ENCODE measurements at places on chromosomes 7 and 10. TPM values are rescaled to one million over a fixed set of nuclear protein-coding genes. Genes with fewer than 3 reads are reported as not detected.

GRCh38 chr7:128366300-128366699 lies 4.8 kb upstream of the PRRT4 start:
- DNase-seq, result no peak

DNA sequence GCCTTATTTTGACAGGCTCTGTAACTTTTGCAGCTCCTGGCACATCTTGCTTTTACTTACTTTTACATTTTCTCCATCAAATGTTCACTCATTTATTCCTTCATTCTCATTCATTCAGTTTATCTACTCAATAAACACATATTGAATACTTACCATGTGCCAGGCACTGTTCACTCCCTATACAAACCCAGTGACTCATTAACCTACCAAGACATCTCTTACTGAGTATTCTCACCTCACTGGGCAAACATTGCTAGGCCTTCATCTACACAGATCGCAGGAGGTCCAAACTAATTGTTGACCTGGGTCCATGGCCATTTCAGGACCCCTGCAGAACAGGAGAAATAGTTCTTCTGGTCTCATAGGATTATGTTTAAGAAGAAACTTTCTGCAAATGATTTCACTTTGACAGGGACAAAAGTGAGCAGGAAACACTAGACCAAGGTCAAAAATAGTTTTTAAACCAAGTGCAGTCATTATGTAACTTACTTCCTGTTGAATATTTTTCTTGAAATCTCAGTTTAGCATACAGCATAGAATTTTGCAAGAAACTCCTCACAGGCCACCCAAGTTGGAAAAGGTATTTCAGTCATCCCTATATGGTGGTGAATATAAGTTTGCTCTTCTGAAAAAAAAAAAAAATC lies 17.6 kb downstream of the SLC26A4 start:
- peak; percentile 21 for DNase-seq

Gene SFTPA2
- not detected for total RNA-seq

Gene SPDYE5
- not detected for total RNA-seq

DNA sequence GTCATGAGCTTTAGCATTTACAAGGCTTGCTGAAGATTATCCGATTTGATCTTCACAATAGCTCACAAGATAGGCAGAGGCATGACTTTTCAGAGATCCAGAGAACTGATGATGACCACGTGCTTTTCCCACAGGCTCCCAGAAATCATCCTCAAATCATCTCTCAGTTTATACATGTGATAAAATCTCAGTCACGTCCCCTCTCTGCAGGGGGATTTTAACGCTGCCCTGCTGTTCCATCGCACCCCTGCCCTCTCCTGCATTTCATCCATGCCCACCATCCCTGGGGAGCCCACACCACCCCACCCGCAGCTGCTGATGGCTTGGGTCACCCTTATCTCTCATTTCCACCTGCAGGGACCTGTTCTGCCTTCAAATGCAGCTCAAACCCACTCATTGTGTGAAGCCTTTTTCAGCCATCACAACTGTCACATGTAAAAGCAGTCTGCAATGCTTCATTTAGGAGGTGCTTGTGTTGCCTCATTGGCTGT lies 141.8 kb downstream of the DIP2C start:
- no peak for DNase-seq

DNA sequence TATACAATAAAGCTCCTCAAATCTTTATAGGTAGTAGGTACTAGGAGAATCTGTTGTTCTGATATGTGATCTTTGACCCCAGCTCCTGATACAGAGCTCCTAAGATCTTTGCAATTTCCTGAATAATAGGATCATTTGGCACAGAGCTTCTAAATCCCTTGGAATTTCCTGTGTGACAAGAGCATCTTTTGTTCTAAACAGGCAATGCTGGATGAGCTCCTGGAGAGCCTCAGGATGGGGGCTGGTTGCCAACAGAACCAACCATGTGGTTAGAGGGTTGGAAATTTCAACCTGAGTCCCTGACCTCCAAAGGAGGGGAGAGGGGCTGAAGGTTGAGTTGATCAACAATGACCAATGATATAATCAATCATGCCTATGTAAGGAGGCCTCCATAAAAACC lies 629.0 kb downstream of the CCSER2 start:
- DNase-seq, result no peak

DNA sequence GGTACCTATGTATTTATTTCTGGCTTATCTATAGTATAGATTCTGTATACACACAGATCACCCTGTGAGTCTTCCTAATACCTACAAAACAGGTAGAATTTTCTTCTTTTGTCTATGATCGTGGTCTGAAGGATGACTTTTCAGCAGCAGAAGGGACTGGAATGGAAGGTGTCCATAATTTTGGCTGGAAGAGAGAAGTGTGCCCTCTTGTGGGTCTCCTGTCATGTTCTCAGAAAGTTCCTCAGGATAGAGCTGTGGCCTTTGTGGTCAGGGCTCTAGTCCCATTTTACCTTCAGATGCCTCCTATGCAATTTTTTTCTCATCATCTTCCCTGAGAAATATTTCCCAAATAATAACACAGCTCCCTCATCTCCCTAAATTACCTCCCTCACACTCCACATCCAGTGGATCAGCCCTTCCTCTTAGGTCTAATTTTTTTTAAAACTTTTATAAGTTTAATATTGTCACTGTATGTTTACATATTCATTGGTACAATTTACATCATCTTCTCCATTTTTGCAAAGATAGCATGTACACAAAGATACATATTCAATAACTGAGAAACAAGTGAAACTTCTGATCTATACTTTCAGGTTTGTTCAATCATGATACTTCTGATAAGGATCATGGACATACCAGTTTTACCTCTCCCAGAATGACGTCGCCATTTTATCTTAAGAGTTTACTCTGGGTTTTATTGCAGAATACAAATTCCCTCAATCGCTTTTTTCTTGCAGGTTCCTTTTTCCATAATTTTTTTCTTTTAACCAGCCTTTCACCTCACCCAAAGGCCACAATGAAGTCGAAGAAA lies 112.7 kb downstream of the REEP3 start:
- no peak for DNase-seq

Gene PDGFA
- 1.2 TPM for total RNA-seq

GRCh38 chr7:147400221-147400689 lies 1190.3 kb upstream of the C7orf33 start:
- DNase-seq, result no peak

DNA sequence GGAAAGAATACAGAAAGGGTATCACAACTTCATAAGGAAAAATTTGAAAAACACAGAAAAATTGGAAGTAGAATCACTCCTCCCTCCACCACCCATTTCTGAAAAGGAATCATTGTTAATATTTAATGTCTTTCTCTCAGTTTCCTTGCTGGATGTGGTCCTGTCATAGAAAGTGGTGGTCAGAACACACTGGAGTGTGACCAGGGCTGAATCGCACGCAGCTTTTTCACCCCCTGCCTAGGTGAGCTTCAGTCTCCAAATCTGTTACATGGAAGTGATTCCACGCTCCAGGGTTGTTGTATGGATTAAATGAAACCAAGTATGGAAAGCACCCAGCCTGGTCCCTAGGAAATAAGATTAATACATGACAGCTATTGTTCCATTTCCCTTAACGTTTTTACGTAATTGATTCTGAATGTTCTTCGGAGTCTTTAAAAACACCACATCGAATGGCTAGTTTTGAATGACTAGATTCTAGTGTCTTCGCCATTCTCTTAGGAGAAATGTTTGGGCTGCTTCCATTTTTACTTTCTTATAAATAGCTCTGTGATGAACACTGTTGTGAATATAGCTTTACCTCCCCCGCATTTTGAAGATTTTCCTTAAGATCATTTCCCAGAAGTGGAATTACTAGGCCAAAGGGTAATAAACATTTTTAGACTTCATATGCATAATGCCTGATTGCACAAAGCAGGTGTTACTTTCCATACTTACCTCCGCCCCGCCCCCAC lies 10.9 kb upstream of the DUSP5 start:
- no peak for DNase-seq

- no peak for DNase-seq
Observed at GRCh38 chr7:4842319-4843064, 19.3 kb downstream of the PAPOLB start.

GRCh38 chr10:25048450-25048849 lies 32.0 kb downstream of the THNSL1 start:
- no peak for DNase-seq

GRCh38 chr10:129869596-129870473 lies 94.2 kb downstream of the EBF3 start:
- DNase-seq, result no peak

GRCh38 chr7:34067005-34067778 lies 161.9 kb downstream of the BMPER start:
- DNase-seq, result no peak

DNA sequence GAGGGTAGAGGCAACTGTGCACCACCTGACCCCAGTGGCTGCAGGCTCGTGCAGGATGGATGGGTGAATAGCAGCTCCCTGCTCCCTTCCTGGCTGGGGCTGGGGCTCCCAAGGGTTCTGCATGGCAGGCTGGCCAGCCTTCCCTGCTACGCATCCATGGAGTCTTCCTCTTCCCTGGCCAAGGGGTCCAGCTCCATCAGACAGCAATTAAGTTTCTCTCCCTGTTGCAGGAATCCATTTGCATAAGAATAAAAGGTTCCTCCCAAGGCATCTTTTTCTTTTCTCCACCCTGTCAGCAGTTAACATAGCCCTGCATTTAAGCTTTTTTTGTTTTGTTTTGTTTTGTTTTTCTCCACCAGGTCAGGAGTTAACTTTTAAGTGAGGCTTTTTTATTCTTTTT lies 10.0 kb upstream of the CPA2 start:
- DNase-seq, result no peak

DNA sequence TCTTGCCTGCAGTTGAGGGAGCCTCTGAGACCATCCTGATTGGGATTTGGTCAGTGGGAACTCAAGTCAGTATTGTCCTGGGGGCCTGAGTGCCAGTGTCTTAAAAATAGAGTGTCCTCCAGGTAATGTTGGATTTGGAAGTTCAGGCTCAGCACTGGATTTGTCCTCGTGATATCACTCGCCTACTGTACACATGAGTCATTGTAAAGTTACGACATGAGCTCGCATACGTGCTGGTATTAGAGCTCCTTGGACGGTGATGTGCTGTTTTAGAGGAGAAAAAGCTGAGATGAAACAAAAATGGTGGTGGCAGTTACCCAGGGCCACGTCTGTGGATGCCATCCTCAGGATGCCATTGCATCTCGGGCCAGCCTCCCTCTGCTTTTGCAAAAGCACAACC lies 78.2 kb downstream of the MGMT start:
- DNase-seq, result no peak

Gene GIMAP2
- 18.1 TPM for total RNA-seq

Gene PLXNA4
- not detected for total RNA-seq

DNA sequence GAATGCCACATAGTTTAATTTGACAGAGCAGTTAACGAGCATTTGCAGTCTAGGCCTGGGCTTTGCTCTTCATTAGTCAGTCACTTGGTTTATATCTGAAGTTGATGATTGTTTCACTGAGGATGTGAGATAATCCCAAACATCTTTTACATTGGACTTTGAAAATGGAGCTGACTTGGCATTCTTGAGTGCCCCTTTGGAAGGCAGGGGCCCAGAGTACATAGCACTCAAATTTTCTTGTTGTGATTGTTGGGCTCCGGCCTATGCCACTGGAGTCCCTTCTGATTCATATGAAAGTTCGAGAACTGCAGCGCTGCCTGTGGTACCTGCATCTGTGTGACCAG lies 21.9 kb downstream of the DNAJB6 start:
- no peak for DNase-seq

DNA sequence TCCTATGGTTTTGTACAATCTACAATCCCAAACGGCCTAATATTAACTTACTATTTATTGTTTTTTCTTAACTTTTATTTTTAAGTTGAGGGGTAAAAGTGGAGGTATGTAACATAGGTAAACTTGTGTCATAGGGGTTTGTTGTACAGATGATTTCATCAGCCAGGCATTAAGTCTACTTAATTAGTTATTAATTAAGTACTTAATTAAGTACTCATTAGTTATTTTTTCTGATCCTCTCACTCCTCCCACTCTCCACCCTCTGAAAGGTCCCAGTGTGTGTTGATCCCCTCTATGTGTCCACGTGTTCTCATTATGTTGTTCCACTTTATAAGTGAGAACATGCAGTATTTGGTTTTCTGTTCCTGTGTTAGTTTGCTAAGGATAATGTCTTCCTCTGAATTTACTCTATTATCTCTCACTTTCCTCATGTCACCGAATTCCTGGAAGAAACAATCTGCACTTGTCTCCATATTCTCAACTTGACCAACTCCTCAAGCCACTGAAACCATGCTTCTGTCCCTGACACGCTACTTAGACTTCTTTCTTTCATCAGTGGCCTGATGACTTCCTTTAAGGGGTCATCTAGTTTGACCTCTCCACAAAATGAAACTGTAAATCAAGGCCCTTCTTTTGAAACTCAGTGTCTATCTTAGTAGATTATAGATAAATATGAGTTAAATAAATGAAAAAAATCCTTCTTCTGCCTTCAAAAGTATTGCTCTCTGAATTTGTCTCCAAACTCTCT lies 9.1 kb downstream of the CACNA2D1 start:
- no peak for DNase-seq

Data from B cell (primary cell).